ENCODE measurements at places on chromosomes 1 and 21.

DNA sequence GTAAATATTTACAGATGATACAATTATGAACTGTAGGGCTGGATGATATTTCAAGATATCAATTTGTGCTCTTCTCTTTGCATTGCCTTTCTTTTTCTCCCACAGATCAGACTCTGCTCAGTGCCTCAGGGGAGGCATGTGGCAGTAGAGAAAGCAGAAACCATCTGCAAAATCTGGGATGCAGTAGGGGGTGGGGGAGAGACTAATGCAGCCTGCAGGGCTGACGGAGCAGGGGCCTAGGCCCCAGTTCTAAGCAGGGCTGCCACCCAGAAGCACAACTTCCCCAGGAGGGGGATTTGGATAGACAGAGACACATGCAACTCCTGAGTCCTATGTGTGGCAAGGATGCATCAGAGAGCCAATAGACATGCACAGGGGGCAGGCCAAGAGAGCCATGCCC lies 511.6 kb downstream of the SMYD3 start:
- DNase-seq: no peak

GRCh38 chr1:101410048-101410878 lies 173.4 kb downstream of the S1PR1 start:
- no peak for DNase-seq

DNA sequence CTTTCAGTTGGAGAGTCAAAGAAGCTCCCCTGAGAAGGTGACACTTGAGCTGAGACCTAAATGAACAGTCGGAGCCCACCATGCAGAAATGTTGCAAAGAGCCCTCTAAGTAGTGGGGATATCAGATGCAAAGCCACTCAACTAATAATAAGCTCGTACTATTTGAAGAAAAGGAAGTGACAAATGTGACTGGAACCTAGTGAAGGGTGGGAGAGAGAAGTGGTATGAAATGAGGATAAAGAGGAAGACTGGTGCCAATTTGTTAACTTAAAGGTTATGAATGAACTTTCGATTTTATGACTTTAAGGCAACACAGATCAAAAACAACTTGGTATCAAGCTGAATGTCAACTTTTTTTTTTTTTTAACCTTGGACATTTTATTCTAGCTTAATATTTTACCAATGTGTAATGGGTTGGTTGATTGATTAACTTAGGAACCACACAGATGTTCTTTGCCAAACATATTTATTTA lies 14.7 kb downstream of the LYPLAL1 start:
- DNase-seq: no peak

DNA sequence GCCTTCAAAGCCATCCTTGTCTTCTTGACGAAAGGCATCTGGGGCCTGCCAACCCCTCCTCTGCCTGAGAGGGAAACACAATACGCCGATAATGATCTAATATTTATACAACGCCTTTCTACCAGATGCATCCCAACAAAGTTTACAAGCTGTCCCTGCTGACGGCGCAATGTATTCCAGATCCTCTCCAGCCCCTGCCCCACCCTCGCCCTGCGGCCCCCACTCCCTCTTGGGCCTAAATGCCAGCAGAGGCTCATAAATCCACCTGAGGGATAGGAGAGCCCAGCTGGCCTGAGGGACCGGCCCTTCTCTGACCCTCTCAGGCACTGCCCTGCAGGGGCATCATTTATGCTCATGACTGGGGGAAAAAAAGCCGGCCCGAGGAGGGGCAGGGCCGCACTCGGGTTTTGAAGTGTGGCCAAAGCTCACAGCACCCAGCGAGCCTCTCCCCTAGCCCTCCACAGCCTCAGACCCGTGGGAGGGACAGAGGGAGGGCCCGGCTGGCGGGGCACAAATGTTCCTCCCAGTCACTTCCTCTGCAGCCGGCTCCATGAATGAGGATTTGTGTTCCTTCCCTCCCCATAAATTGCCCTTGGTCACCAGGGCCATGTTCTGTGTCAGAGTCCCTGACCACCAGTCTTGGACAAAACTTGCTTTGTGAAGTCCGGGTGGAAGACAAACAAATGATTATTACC lies 140.3 kb downstream of the FOXD2 start:
- DNase-seq: peak; percentile 72

GRCh38 chr1:152034654-152035538 lies 1.9 kb downstream of the S100A11 start:
- DNase-seq: peak; percentile 60

GRCh38 chr1:86146566-86146965 lies 10.0 kb downstream of the COL24A1 start:
- no peak for DNase-seq

DNA sequence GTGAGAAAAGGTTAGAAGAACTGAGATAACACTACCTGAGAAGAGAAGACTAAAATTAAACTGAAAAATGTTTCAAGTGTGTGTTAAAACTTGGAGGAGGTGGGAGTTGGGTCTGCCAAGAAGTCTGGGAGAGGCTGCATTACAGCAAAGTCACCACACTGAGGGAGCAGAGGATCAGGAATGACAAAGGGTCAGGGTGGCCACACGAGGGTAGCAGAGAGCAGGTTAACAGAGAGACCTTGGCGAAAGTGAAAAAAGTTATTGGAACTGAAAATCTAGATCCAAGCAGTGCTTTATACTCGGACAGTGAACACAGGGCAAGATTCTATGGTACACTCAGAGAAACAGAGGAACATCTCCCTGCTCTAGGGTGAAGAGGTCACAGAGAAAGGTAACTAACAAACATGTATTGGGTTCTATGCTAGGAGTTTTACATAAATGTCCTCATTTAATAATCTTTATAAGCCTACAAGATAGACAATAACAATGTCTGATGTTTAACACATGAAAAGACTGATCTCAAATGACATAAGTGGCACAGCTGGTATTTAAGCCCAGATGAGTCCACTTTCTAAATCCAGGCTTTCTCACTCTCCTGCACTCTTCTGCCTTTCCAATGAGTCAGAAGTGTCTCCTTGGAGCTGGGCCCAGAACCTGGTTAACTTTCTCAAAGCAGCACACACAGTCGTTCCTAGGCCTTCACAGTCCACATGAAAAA lies 10.3 kb upstream of the CADM3 start:
- peak; percentile 41 for DNase-seq

DNA sequence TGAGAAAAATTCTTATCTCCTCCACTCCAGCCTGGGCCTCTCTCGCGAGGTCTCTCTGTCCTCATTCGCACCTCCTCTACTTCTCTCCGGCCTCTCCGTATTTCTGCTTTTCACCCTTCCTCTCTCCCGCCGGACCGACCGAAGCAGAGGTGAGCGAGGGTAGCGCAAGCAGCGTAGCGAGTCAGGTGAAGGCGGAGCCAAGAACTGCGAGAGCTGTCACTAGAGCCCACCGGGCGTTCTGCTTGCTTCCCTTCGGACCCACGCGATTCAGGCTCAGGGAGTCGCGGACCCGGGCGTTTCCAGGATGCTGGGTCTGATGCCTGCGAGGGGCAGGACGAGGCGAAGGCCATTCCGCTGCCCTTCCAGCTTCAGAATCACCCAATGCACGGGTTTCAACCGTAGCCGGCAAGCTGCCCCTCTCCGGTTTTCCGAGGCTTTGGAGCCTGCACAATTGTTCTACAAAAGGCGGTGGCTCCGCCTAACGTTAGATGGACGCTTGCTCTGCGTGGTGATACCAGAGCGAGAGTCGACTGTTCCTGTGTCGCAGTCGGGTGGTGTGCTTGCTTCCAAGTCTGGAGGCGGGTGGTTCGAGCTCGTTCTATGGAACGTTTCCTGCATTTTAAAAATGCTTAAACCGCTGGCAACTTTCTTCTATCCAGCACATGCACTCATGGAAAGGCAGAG lies 310.2 kb downstream of the FAM72C start:
- no peak for DNase-seq

DNA sequence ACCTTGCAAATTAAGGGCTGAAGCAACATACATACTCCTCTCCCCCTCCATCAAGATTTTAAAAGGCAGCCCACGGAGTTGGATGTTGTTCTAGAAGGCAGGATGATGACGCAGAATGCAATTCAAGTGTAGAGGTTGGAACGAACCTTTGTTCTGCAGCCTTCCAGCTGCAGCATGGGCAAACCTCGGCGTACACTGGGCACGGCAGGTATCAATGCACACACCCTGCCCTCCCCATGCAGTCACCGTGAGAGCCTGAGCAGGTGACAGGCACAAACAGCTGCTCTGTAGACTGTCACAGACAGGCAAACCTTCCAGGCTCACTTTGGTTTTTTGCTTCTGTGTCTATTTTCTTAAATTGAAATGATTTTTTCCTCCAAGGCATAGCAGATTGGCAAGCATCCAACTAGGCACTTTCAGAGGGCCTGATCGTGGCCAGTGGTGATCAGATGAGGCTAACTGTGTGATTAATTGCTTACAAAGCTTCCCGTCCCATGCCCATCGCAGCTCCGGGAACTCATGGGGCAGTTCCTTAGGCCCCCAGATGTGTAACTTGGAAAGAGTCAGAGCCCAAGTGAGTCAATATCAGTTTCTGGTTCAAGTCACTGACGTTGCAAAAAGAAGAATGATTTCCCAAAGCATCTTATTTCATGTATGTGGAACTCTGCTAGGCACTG lies 82.3 kb downstream of the ITPKB start:
- DNase-seq: no peak

GRCh38 chr1:150678988-150679387 lies 18.0 kb downstream of the GOLPH3L start:
- no peak for DNase-seq

- DNase-seq: no peak
Measured at GRCh38 chr1:45802343-45803298, 791 bp upstream of the MAST2 start.

DNA sequence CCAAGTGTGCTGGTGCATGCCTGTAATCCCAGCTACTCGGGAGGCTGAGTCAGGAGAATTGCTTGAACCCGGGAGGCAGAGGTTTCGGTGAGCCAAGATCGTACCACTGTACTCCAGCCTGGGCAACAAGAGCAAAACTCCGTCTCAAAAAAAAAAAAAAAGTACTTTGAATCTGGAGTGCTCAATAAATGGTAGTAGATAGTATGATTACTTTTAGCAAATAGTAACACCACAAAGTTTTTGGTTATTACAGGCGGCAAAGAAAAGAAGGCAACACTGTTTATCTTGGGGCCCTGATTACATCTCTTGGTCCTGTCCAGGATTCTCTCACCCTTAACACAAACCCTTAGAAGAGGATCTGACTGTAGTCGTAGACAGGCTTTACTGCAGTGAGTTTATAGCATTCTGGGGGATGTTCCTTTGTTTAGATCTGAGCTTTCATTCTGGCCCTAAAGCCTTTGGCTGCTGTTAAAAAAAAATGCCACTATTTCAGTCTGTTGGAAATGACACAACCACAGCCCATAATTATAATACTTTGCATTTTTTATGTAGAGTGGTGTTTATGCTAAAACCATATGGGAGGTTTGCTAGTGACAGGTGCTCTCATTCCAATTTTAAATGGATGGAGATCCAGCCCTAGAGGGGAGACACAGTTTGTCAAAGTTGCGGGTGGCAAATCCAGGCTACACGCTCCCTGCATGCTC lies 79.7 kb upstream of the SLC2A1 start:
- no peak for DNase-seq

- no peak for DNase-seq
Measured at GRCh38 chr1:209800984-209801834, 4.7 kb downstream of the IRF6 start.

DNA sequence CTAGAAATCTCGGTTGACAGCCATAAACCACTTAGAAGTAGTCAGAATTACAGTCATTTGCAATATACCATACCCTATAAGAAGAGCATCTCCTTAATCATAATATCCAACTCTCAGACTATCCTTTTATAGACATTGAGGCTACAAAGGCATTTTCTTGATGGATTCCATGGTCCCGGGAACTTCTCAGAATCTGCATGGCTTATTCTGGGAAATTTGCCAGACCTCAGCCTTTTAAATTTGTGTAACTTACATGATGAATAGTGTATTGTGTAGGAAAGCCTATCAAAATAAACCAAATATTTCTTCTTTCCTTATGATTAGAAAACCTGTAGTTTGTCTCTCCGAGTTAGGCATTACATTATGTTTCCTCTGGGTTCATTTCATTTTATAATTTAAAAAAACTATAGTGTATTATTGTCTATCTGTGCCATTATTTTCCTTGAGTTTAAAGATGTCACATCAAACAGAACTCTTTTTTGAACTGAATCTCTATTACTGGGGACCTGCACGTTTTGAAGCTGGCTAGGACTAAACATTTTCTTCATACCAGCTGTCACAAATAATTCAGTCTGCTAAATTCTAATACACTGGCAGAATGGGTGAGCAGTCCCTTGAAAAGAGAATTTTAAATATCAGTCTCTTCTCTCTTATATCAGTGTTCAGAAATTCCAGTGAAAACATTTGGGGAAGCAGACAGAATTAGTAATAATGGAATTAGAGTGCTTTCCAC lies 102.9 kb downstream of the GABPA start:
- DNase-seq: peak; percentile 76

DNA sequence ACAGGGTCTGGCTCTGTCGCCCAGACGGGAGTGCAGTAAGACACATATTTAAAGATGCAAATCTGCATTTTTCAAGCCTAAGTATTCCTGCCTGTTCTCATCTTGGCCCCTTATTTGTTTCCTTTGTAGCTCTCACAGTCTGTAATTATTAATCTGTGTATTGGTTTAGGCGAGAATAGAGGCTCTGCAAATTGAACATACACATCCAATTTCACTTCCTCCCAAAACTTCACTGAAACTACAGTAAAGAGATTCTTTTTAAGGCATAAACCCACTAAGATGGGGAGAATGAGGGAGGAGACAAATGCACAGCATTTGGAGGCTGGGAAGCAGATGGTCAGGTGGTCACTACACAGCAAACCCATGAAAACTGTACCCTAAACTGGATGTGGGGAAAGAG lies 21.0 kb downstream of the HMGN2 start:
- DNase-seq: no peak

DNA sequence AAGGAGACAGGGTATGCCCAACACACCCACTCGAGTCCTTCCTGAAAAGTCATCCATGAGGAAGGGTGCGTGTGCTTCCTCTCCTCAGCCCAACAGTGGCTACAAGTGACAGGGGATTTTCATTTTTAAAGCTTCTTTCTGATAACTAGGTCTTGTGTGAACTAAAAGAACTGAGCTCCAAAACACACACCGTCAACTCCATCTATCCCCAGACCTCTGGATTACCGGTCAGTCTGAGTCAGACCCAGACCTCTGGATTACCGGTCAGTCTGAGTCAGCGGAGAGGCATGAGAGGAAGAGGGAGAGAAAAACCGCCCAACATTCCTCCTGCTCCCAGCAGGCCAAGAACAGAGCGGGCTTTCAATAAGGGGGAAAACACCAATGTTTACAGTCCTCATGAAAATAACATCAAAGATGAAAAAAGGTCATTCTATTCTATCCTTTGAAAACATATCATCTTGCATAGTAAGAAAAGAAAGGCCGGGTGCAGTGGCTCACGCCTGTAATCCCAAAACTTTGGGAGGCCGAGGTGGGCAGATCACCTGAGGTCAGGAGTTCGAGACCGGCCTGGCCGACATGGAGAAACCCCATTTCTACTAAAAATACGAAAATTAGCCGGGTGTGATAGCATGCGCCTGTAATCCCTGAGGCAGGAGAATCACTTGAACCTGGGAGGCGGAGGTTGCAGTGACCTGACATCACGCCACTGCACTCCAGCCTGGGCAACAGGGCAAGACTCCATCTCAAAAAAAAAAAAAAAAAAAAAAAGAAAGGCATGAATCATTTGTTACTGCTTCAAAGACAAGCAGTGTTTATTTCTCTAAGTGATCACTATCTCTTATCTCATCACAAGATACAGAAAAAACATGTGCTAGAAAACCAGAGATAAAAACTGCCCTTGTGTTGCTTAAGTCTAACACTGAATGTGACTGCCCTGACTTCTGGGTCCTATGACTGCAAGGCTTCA lies 3.4 kb downstream of the PTTG1IP start:
- DNase-seq: no peak

Data from renal cortex interstitium (tissue), 15 donors.